Stimulated activated CD8-positive, alpha-beta memory T cell treated with anti-CD3 and anti-CD28 coated beads, Interleukin-15, amount 100 ng/mL, for 24 hours (primary cell): ENCODE measurements at places on chromosomes 5 and 9.

GRCh38 chr9:132414731-132415130 is 4.7 kb downstream of the CFAP77 start:
- DNase-seq: no peak

- no peak for DNase-seq
Measured at GRCh38 chr5:135318924-135319323, 80.1 kb downstream of the MACROH2A1 start.

GRCh38 chr5:153998010-153998409 is 40.7 kb downstream of the FAM114A2 start:
- DNase-seq: no peak

DNA sequence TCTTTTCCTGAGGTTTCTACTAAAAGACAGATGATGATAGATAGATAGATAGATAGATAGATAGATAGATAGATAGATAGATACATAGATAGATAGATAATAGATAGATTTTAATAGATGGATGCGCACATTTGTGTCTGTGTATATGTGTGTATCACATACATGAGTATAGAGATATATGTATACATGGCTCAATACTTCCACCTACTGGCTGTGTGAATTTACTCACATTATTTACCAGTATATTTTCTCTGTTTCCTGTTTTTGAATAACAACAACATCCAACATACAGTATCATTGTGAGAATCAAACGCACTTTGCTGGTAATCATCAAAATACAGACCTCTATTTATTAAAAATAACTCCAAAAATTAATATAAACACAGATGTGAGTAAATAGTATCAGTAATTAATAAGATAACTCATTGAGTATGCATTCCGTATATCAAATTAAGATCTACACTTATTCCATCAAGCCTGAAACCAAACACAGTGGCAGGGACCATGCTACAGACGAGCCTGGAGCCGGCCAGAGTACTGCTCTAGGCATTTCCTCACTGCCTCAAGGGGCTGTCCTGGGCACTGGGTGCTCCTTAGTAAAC is 338.0 kb downstream of the SEMA5A start:
- DNase-seq: no peak

GRCh38 chr5:153099328-153099727 is 391.1 kb upstream of the GRIA1 start:
- no peak for DNase-seq

DNA sequence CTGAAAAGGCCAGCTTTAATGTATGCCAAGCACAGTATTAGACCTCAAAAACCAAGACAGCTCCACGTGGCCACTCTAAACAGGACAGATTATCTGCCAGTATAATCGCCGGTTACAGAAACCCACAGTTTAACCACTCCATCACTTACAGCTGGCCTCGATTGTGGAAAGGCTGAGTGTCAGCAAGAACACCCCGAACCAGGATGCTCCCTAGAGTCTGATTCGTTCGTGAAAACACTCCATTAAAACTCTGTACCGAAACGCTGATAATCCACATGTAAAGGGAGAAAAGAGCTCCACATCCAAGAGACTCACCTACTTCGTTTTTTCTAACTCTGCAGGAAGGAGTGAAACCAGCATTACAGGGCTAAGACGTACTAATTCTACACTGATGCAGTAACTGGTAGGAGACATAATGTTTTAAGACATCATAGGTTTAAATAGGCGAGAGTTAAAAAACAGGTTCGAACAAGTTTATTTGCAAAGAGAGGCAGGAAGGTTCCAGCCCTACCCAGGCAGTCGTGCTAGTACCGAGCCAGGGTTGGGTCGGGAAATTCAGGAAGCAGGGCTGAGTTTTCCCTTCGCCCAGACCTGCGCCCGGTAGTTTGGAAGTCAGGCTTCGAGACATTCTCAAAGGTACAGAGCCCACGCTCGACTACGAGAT is 949 bp downstream of the SERINC5 start:
- DNase-seq: no peak

GRCh38 chr9:121989010-121989409 is 104.1 kb downstream of the TTLL11 start:
- no peak for DNase-seq

GRCh38 chr9:123238365-123238764 is 30.0 kb downstream of the STRBP start:
- DNase-seq: no peak
